ENCODE measurements at places on chromosomes 11 and 22.

DNA sequence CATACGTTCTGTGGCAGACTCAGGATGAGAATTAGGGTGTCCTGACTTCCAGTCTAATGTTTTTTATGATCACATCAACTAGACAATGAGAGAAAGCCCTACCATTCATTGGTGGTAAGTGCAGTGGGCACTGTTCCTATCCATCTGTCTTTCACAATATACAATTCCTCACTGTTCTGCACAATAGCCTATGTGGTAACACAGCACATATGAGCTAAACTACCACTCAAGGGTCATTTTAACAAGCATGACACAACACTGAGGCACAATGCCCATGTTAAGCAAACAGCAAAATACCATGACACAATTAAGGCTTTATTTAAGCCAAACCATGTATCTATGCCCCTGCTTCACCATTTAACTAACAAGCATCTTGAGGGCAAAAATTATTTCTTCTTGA, 52.3 kb downstream of the SIK3 start:
- DNase-seq = no peak

DNA sequence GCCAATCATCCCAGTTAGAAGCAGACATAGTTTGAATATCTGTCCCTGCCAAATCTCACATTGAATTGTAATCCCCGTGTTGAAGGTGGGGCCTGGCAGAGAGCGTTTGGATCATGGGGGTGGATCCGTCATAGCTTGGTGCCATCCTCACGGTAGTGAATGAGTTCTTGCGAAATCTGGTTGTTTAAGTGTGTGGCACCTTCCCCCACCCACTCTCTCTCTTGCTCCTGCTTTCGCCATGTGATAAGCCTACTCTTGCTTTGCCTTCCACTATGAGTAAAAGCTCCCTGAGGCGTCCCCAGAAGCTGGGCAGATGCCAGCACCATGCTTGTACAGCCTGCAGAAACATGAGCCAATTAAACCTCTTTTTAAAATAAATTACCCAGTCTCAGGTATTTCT, 5.0 kb upstream of the CCDC81 start:
- no peak for DNase-seq

DNA sequence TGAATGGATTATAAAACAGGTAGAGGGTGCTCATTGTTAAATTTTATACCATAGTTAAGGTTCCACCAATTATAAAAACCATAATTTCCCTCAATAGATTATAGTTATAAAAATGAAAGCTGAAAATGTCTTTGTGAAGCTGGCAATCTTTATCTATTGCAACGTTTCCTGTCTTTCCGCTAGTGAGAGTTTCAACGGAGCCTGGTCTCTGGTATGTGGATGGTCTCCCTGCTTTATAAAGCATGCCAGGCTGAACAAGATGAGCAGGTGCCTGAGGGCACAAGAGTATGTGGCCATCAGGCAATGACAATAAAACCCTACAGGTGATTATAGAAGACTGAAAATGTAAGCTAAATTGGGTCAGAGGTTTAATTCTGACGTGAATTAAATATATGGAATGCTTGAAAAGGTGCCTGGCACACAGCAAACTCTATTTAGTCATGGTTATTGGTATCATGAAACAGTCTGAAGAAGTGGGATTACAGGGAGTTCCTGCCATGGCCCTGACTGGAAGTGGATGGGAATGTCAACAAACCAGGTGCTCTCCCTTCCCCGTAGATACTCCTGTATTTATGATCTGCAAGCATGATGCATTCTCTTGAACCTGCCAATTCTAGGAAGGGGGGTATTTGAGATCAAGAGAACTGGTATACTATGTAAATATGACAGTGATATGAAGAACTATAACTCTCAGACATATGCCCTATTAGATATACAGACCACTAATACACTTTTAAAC, 115.7 kb downstream of the ENTHD1 start:
- no peak for DNase-seq

GRCh38 chr22:35335936-35336781, 36.5 kb downstream of the TOM1 start:
- no peak for DNase-seq

- no peak for DNase-seq
These were observed 30.8 kb downstream of the MPPED1 start for GRCh38 chr22:43442386-43443151.

DNA sequence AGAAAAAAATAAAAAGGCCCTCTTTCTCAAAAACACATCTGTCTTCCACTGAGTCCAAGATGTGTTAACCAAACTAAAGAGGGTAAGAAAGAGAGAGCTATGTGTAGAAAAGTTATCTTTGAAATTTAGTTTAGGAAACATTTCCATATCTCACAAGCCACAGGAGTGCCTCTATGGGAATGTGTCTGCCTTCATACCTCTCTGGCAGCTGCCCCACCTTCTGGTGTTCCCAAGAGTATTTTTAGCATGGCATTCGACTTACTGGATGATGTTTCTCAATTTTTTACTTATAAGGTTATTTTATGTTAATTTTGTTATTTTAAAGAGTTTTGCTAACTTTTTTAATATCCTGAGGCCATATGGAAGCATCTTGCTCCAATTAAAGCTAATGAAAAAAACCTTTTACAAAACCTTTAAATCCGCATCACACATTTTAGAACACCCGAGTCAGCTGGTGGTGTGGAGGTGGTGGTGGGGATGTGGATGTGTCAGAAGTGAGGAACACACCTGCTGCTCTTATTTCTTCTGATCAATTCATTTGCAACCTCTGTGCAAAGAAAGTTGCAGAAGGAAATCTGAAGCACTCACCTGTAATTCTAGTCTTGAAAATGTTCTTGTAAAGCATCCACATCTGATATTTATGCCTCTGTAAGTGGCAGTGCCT, 112.2 kb downstream of the NCAM1 start:
- DNase-seq = no peak

DNA sequence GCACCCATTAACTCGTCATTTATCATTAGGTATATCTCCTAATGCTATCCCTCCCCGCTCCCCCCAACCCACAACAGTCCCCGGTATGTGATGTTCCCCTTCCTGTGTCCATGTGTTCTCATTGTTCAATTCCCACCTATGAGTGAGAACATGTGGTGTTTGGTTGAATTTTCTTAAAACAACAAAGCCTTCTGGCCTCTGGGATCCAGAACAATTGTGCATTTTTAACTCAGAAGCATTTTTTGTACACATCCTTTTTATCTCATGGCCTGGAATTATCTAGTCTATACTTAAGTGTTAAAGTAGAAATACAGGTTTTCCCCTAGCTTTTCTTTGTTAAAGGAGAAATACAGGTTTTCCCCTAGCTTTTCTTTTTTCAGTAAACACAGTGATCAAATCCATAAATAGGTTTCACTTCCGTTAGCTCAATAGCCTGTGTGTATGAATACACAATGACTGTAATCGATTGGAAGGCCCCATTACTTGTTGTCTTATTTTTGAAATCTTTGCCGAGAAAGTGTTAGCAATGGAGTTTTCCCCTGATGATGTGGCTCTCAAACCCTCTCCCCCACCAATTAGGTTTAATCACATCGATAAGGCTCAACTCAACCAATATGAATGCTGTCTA, 125.6 kb upstream of the PITPNB start:
- DNase-seq = no peak

DNA sequence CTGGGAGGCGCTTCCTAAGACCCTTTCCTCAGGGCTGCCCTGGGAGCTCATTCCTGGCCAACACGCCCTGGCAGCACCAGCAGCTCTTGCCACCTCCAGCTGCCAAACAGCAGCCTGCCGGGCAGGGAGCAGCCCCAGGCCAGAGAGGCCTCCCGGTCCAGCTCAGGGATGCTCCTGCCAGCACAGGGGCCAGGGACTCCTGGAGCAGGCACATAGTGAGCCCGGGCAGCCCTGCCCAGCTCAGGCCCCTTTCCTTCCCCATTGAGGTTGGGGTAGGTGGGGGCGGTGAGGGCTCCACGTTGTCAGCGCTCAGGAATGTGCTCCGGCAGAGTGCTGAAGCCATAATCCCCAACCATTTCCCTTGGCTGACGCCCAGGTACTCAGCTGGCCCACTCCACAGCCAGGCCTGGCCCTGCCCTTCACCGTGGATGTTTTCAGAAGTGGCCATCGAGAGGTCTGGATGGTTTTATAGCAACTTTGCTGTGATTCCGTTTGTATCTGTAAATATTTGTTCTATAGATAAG, 7.6 kb downstream of the SLC39A13 start:
- DNase-seq = no peak

DNA sequence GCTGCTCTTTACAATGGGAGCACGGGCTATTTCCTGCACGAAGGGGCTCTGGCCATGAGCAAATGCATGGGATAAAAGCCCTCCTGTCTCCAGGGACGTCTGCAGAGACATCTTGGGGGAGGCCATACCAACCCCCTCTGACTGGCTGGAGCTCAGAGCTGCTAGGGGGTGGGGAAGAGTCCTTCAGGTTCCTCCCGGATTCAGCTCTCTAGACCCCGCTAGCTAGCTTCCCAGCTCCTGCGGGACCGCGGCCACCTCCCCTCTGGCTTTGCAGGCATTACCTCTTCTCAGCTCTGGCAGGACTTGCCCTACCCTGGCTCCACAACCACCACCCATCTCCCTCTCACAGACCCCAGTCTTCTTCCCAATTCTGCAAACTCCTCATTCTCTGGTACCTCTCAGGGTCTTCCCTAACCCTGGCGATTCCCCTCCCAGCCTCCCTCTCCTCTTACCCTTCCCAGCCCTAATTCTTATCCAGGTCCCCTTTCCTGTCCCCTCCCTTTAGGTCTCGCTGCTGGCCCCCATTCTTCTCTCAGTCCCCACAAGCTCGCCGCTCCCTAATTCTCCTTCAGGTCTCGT, 802 bp downstream of the SYT13 start:
- DNase-seq = no peak

- no peak for DNase-seq
These were observed 3.7 kb downstream of the ASPHD2 start for GRCh38 chr22:26432619-26433311.

DNA sequence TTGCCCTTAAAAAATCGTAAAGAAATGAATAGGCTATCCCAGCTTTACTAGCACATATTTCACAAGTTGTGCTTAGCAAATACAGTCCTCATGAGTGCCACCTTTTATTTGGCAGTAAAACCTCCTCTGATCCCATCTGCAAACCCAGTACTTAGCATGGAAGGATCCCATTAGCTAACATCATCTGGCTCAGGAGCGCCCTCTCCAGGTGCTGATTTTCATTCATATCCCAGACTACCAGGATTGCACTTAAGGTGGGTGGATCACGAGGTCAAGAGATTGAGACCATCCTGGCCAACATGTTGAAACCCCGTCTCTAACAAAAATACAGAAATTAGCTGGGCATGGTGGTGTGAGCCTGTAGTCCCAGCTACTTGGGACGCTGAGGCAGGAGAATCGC, 76.1 kb upstream of the PAX6 start:
- DNase-seq = no peak

Data from stimulated activated naive CD4-positive, alpha-beta T cell treated with Interleukin-2 at 50 U/mL for 16 hours (primary cell).